ENCODE measurements at places on chromosomes 2 and 18.
A peak's percentile ranks its signal among the peaks of the same experiment; 100 is the strongest.

GRCh38 chr2:143426296-143426695 lies 297.1 kb downstream of the ARHGAP15 start:
- DNase-seq, result no peak

DNA sequence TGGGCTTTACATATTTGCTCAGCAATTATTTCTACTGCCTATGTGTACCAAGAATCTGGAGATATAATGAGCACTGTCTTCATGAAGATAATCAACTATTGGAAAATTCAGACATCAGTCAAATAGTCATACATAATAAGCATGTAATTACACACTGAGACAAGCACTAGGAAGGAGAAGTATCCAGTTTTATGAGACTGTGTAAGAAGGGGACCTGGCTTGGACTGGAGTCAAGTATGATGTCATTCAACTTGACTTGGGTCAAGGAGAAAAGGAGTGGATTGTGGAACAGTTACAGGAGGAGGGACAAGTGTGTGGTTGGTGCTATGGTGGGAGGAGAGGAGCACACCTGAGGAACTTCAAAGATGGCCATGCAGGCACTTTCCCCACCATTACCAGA lies 419.8 kb upstream of the TRIB2 start:
- DNase-seq, result no peak

GRCh38 chr18:61653823-61654551 lies 238.8 kb downstream of the RNF152 start:
- DNase-seq, result no peak

DNA sequence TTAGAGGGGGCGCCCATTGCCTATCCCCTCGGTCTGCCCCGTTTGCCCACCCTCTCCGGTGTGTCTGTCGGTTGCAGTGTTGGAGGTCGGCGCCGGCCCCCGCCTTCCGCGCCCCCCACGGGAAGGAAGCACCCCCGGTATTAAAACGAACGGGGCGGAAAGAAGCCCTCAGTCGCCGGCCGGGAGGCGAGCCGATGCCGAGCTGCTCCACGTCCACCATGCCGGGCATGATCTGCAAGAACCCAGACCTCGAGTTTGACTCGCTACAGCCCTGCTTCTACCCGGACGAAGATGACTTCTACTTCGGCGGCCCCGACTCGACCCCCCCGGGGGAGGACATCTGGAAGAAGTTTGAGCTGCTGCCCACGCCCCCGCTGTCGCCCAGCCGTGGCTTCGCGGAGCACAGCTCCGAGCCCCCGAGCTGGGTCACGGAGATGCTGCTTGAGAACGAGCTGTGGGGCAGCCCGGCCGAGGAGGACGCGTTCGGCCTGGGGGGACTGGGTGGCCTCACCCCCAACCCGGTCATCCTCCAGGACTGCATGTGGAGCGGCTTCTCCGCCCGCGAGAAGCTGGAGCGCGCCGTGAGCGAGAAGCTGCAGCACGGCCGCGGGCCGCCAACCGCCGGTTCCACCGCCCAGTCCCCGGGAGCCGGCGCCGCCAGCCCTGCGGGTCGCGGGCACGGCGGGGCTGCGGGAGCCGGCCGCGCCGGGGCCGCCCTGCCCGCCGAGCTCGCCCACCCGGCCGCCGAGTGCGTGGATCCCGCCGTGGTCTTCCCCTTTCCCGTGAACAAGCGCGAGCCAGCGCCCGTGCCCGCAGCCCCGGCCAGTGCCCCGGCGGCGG lies 1.7 kb downstream of the MYCN start:
- peak; percentile 24 for DNase-seq

DNA sequence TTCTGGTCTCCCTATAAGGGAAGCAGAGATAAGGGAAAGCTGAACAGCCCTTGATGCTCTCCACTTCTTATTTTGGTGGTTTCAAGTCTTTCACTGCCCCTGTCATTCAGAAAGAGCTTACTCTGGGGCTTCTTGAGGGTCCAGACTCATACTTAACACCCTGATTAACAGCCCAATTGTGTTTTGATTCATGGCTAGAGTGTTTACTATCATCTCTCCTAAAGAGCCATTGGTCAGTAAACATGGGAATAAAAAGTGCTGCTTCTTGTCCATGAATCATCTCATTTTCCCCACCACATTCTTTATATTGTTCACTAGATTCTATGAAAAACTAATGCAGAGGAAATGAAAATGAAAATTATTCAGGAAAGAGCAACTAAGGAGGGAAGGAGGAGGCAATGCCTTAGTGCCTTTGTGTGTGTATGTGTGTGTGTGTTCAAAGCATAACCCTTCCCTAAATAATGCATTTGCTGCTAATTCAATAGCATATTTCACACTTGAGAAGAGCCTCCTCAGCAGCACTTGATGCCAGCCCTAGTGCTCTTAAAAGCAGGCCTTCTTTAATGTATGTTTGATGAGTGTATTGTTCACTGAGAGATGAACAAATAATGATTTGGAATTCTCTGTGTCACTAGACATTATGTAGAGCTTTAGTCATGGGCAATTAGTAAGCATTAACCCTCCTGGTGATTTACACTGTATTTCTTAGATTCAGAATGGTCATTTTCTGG lies 63.5 kb downstream of the DCC start:
- DNase-seq, result no peak

DNA sequence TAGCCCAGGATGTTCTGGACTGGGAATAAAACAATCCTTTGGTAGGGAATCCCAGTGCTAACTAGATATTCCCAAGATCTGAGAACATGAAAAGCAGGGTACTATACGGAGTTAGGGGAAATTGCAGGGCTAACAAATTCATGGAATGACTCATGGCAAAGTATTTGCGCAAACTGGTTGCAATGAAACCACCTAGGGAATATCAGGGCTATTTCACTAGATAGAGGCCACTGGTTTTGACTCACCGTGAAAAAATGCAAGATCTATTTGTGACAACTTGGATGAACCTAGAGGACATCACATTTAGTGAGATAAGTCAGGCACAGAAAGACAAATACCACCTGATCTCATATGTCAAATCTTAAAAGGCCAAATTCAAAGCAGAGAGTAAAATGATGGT lies 233.3 kb downstream of the MBD2 start:
- no peak for DNase-seq

DNA sequence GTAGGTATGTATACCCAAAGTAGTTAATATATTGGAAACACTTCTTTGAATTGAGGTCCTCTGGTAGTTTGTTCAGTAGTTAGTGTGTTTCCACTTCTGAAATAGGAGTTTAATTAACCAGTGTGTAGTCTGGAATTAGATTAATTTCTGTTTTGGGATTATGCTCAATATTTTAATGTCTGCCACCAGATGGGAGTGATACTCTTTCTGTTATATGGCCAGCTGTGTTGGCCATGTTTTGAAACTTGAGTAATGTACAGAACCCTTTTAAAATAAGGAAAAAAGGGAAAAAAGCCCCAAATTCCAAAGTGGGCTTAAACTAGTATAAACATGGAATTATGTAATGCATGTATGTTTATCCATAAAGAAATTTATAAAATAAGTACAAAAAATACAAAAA lies 147.7 kb downstream of the CTNNA2 start:
- no peak for DNase-seq

- no peak for DNase-seq
Measured at GRCh38 chr2:15596350-15596749, 4.7 kb downstream of the DDX1 start.

GRCh38 chr2:220593526-220593925 lies 966.1 kb downstream of the SLC4A3 start:
- DNase-seq, result no peak

DNA sequence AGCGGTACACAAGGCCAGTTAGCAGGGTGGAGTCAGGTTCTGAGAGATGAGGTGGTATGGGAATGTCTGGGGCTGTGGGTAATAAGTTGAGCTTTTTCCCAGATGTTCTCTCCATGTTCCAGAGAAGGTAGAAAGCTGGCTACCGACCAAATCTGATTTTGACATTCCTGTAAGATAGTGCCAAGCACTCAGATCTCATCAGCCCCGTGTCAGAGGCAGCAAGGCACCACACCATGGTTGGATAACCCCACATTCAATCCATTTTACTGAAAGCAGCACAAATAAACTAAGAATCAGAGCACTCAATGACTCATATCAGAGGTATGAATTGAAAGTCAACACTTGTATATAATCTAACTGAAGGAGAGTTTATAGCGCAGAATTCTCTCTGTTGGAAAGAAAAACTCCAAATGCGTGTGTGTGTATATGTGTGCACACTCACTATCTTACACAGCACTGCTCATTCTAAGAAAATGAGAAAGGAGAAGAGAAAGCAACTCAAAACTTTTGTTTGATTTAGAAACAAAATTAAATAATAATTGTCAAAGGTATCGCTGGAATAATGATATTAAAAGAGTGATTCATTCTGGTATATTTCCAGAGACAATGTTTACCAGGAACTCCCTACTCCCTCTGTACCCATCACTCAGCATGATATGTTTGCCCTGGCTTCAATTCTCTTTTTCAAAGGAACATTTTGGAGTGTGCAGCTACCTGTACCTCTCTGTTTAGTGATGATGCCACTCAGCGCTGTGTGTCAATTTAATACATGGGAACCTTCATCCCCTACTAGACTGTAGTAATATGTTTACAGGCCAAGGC lies 375.1 kb upstream of the ID2 start:
- no peak for DNase-seq

DNA sequence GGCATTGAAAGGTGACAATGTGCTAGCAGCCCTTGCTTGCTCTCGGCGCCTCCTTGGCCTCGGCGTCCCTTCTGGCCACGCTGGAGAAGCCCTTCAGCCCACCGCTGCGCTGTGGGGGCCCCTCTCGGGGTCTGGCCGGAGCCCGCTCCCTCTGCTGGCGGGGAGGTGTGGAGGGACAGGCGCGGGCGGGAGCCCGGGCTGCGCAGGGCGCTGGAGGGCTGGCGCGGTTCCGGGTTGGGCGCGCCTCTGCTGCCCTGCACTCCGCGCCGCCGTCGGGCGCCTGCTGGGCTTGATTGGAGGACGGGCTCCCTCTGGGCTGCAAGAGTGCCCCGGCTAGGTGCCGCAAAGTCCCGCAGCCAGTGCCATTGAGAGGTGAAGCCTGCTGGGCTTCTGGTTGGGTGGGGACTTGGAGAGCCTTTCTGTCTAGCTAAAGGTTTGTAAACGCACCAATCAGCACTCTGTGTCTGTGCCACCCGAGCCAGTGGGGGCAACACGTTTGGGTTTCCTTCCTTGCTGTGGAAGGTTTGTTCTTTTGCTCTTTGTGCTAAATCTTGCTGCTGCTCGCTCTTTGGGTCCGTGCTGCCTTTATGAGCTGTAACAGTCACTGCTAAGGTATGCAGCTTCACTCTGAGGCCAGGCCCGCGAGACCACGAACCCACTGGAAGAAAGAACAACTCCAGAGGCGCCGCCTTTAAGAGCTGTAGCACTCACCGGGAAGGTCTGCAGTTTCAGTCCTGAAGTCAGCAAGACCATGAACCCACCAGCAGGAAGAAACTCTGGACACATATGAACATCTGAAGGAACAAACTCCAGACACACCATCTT lies 14.8 kb upstream of the IMP4 start:
- no peak for DNase-seq

- DNase-seq, result no peak
Measured at GRCh38 chr2:121078899-121079298, 206.1 kb downstream of the TFCP2L1 start.

DNA sequence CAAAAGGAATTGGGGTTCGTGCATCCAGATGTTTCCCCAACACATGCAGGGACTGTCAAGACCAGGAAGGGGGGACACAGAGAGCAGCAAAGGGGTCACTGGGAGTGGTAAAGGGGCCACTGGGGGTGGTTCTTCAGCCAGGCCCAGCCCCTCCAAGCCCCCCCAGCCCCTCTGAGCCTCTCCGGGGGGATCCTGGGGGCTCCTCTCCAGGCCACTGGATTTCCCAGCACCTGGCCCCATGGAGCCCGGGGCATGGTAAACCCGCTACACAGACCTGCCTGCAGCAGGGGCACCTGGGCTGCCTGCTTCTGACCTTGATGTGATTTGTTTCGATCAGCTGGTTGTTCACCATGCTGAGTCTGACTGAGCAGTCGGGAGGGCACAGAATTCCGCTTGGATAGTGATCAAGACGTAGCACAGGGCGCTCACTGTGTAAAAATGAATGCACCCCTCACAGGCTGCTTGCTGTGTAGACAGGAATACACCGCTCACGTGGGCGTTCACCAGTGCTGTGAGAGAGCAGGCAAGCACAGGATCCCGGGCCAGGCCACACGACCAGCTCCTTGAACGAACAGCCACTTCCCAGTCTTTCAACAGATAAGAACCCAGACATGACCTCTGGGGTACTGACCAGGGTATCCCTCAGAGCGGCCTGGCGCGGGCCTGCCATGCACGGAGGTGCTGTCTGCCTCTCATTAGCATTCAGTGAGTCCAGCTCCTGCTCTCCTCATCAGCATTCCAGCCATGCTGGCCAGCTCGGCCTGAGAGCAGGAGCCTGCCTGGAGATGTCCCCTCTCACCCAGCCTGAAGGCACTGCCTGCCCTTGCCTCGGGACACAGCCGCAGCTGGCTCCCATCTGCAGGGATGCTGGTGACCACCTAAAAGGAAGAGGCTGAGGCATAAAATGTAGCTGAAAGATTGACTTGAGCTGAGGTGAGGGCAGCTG lies 73.3 kb upstream of the OTOS start:
- no peak for DNase-seq

DNA sequence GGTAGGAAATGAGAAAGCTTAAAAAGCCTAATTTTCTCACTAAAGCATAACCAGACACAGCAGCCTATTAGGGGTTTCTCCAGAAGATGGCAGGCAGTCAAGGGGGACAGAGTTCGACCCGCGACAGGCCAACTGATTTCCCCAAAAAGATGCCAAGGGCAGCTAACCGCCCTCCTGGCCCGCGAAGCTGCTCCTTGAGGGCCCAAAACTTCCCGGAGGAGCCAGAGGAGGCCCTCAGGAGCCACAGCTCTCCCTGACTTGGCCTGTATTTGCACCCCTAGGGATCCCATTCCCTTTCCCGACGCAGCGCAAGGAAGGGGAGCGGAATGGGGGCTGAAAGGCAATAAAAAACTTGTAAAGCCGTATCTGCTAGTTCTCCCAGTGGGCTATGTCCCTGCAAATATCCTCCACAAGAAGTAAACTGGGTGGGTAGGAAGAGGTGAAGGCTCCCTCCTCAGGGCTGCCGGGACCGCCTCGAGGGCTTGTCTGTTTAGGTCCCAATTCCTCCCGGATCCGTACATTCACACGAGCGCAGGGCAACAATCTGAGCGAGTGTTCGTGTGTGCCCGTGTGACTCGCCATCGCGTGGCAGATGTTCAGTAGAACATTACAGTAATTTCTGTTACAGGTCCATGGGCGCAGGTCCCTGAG lies 756 bp upstream of the NAGK start:
- DNase-seq, result peak; percentile 51

GRCh38 chr2:221360742-221361141 lies 211.4 kb downstream of the EPHA4 start:
- DNase-seq, result no peak

DNA sequence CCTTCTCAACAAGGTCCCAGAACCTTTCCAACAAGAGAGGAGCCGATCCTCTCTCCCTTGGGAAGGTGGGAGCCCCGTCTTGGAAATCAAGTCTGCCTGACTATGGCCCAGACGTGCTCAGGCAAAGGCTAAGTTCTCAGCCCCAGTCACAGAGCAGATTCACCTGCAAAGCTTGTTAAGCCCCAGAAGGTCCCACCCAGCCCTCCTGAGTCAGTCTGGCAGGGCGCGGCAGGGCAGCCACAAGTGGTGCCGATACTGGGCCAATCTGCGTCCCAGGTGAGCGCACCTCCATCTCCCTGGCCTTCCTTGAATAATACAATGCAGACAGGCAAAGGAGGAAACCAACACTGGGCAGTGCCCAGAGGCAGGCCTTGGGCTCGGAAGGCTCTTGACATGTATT lies 15.0 kb downstream of the CRACDL start:
- DNase-seq, result no peak

Measured in hematopoietic multipotent progenitor cell treated with erythropoietin and hydrocortisone succinate and interleukin-3 and kit ligand, for 6 days (in vitro differentiated cells).